ENCODE measurements at places on chromosomes 1 and 21.
A peak's percentile ranks its signal among the peaks of the same experiment; 100 is the strongest.

DNA sequence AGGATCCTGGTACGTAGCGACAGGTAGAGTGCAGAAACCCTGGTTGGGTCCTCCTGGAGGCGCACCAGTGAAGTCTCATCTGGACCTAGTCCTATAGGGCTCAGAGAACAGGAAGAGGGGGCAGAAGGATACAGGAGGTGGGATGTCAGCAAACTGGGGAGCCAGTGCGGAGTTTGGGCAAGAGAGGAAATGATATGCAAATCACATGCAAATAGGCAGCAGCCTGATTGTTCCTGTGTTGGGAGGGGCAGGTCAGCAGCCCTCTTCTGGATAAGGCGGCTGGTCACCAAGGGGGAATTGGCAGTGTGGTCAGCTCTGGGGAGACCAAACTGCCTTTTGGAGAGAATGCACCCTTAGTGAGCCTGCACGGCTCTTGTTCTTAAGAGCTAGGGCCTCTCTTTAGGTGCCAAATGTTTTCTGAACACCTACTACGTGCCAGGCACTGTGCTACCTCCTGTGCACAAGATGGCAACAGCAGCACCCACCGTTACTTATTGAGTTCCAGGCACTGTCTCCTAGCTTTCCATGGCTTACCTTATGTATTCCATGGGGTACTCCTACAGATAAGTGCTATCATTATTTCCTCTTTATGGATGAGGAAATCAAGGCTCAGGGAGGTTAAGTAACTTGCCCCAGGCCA is 18.1 kb upstream of the PADI3 start:
- DNase-seq: no peak

- no peak for DNase-seq
Measured at GRCh38 chr1:51551848-51552296, 32.8 kb upstream of the EPS15 start.

- no peak for DNase-seq
Measured at GRCh38 chr1:1341549-1342021, 7.6 kb downstream of the DVL1 start.

GRCh38 chr1:223776075-223776814 is 63.9 kb downstream of the CAPN2 start:
- no peak for DNase-seq

DNA sequence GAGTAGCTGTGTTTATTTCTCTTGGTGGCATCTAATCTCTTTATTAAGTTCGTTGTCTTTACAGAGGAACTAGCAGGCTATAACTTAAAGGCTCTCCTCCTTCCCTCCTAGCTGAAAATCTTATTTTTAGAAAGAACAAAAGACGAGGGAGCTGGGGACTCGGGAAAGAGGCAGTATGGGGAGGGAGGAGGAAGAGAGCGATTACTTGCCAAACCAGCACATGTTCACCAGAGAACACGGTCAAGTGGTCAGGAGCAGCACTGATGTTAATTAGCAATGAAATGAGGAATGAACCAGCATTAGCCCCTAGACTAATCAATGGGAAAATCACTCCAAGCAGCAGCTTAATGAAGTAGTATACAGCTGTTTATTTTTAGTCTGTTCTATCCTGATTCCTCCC is 171.3 kb upstream of the ESRRG start:
- no peak for DNase-seq

DNA sequence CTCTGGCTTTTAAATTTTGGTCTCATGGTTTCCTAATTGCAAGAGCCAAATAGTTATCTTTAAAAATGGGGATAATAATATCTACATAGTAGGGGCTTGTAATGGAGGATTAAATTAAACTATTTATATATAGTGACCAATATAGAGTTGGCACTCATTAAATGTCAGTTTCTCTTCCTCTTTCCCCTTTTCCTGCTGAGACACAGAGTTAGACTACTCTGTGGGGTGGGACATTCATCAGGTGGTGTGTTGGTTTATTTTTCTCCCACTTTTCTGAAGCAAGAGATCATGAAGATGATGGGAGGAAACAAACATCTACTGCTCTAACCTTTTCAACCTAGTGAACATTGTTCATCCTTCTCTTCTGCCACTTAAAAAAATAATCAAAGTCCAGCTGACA is 17.3 kb upstream of the RAP1A start:
- DNase-seq: no peak

DNA sequence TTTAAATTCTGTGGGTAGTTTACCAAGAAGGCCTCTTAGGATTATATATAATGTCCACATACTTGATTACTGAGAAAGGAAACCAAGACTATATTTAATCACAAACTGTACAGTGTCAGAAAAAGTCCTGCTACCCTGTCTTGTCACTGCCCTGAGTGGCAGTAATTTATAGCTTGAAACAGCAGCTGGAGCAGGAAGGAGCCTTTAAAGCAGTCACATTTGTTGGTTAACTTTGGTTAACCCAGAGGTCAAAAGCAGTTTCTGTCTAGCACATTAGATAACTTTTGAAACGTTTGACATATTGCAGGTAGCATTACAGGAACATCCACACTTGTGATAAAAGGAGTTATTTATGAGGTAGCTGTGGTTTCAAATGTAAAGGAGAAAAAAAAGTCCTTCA is 161.7 kb downstream of the ROR1 start:
- no peak for DNase-seq

DNA sequence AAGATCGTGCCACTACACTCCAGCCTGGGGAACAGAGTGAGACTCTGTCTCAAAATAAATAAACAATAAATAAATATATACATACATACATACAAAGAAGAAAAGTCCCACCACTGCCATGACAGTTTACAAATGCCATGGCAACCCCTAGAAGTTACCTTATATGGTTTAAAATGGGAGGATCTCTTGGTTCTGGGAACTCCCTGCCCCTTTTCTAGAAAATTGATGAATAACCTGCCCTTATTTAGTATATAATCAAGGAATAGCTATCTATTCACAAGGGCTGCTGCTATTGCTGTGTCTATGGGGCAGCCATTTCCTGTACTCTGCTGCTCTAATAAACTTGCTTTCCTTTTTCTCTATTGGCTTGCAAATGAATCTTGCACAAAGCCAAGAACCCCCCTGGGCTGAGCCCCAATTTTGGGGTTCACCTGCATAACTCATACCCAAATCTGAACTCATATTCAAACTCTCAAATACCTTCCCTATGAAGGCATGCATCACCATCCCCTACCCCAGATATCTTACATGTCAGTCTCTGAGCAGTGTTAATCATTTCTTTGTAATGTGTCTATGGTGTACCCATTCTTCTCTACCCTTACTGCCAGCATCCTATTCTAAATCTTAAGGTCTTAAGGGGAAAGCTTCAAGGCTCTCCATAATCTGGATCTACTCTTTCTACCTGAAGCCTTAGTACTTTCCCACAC is 9.0 kb downstream of the GON4L start:
- DNase-seq: no peak

DNA sequence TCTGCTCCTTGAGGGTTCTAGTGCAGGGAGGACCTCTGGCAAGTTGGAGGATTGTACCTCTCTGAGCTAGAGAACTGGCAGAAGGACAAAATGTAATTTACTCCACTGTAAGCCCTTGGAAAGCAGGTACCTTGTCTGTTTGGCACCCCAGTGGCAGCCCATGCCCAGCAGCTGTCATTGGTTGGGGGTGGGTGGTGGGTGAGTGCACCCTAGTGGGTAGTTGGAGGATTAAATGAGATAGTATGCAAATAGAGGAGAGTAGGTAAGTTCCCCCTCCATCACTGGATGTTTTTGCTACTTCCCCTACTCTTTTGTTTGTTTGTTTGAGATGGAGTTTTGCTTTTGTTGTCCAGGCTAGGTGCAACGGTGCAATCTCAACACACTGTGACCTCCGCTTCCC is 69.8 kb downstream of the RYR2 start:
- no peak for DNase-seq

- DNase-seq: no peak
Measured at GRCh38 chr1:192831706-192832355, 23.0 kb downstream of the RGS2 start.

DNA sequence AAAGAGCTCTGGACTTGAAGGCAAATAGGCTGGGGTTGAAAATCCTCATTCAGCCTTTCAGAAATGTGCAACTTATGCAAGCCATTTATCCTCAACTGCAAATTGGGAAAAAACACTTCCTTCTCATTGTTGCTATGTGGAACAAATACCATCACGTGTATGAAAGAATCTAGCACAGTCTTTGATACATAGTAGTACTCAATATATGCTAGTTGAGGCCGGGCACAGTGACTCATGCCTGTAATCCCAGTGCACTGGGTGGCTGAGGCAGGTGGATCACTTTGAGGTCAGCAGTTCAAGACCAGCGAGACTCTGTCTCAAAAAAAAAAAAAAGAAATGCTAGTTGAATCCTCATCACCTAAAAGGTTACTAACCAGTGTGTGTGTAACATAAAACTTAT is 8.2 kb downstream of the PI4KB start:
- no peak for DNase-seq

DNA sequence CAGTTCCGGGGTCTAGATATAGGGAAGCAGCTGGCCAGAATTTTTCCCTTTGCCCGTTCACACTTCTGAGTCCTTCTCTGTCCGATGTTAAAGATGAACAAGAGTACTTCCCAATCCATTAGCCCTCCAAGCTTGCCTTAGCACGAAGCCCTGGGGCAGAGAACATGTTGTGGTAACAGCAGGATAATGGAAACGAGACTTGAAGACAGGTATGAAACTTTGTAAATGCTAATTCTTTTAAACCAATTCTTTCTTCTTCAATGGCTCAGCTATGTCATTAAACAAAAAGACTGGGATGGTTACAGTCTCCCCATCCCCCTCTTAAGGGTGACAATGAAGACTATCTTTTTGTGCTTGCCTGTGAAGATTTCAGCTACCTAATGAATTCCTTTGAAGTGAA is 218.5 kb downstream of the PLA2G4A start:
- DNase-seq: no peak

DNA sequence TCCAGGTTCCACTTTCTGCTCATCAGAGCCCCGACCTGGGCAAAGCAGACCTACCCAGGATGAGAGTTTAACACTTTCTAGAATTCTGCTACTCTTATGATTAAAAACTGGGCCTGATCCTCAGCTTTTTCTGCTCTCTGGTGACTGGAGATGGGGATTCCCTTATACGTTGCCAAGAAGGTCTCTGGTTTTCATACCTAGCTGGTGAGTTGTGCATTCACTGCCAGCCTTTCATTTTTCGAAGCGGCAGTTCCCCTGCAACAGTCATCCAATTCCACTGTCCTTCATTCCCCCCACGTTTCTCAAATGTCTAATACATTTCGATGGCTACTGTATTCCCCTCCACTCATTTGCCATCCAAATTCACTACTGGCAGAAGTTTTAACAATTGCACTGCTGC is 135.3 kb downstream of the ADSS2 start:
- no peak for DNase-seq

DNA sequence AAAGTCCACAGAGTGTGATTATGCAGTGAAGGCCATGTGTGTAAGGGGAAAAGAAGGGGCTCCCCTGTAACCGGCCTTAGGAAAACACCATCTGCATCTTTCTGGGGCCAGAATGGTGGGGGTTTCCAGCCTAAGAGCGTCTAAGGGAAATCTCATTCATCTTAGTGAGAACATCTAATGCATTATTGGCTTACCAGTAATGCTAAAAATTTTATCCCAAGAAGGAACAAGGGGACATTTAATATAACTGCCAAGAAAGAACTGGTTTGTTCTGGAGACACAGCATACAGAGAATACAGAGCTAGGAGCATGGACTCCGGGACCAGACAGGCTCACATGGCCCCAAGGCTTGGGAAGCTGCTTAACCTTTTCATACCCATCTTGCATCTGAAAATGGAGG is 58.3 kb upstream of the DSCAM start:
- DNase-seq: no peak

GRCh38 chr1:172507741-172508140 is 25.2 kb upstream of the SUCO start:
- DNase-seq: no peak

DNA sequence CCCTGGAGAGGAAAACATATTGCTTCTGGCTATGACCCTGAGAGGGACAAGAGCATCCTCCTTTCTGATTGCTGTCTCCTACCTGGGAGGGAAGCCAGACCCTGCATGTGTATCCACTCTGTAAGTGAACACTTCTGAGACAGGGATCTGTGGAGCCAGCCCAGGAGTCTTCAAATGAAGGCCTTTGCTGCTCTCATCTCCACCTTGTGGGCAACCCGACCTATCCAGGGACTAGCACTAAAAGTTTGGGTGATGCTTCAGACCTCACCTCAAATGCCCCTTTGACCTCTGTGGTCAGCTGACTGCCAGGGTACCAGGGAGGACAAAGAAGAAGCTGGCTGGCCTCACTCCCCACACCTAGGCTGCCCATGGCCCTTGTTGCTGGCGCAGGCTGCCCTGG is 64.7 kb downstream of the KCND3 start:
- no peak for DNase-seq

GRCh38 chr1:53615101-53615500 is 123.9 kb downstream of the GLIS1 start:
- DNase-seq: no peak

- no peak for DNase-seq
Measured at GRCh38 chr21:34609244-34609932, 5.5 kb downstream of the RCAN1 start.

GRCh38 chr1:22471078-22471477 is 19.4 kb downstream of the ZBTB40 start:
- peak; percentile 29 for DNase-seq
